Cardiac ventricle fibroblast (primary cell): ENCODE measurements at places on chromosomes 12 and 14. TPM values are rescaled to one million over a fixed set of nuclear protein-coding genes. Genes with fewer than 3 reads are reported as not detected.

The DENND5B gene
- 6.4 and 7.6 TPM in 2 replicates for total RNA-seq

The CLEC4C gene
- total RNA-seq: not detected in 2 replicates

The PRB3 gene
- not detected in 2 replicates for total RNA-seq

The KRT71 gene
- total RNA-seq: not detected in 2 replicates

The PLA2G1B gene
- not detected in 2 replicates for total RNA-seq

The TBK1 gene
- total RNA-seq: 16.8 and 29.4 TPM in 2 replicates

The GPR65 gene
- total RNA-seq: 0.06 and 0.10 TPM in 2 replicates

The HOXC12 gene
- total RNA-seq: not detected in 2 replicates

The NOS1 gene
- total RNA-seq: not detected in 2 replicates

The RPGRIP1 gene
- not detected in 2 replicates for total RNA-seq
